ENCODE measurements at places on chromosomes 7 and 10.

- DNase-seq = no peak
Measured at GRCh38 chr10:43353495-43354329, 17.7 kb upstream of the FXYD4 start.

- DNase-seq = no peak
Measured at GRCh38 chr10:91621483-91622113, 11.3 kb downstream of the PPP1R3C start.

- peak; percentile 18 for DNase-seq
Measured at GRCh38 chr7:26681819-26682418, 182.5 kb downstream of the SKAP2 start.

GRCh38 chr7:46848311-46848710 lies 733.6 kb downstream of the TNS3 start:
- no peak for DNase-seq

DNA sequence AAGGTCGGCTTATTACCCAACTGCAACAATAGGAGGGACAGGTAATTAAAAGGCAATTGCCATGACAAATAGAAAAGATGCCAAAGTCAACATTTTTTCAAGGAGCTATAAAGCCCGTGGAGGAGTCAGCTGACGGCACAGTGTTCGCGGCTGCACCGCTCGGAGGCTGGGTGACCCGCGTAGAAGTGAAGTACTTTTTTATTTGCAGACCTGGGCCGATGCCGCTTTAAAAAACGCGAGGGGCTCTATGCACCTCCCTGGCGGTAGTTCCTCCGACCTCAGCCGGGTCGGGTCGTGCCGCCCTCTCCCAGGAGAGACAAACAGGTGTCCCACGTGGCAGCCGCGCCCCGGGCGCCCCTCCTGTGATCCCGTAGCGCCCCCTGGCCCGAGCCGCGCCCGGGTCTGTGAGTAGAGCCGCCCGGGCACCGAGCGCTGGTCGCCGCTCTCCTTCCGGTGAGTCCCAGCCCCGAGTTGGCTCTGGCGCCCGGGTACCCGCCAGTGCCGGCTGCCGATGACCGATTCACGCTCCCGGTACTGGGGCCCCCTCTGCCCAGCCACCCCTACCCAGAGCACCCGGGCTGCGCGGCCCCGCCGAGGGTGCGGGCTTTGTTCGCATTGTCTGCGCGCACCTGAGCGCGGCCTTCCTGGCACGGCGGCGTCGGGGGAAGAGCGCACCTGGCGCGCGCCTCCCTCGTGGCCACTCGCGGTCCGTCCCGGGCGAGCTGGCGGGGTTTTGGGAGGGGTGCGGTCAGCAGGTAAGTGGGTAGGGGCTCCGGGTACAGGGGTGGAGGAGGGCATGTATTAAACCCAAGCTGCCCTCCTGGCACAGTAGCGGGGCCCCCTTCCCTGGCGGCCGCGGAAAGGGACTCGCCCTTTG lies at the start of gene VWA2:
Gene VWA2 (plus strand): TSS at position 138 of the 877 bp plus-strand sequence. CDS start 9,460 bp downstream, outside the sequence.
- DNase-seq = no peak

DNA sequence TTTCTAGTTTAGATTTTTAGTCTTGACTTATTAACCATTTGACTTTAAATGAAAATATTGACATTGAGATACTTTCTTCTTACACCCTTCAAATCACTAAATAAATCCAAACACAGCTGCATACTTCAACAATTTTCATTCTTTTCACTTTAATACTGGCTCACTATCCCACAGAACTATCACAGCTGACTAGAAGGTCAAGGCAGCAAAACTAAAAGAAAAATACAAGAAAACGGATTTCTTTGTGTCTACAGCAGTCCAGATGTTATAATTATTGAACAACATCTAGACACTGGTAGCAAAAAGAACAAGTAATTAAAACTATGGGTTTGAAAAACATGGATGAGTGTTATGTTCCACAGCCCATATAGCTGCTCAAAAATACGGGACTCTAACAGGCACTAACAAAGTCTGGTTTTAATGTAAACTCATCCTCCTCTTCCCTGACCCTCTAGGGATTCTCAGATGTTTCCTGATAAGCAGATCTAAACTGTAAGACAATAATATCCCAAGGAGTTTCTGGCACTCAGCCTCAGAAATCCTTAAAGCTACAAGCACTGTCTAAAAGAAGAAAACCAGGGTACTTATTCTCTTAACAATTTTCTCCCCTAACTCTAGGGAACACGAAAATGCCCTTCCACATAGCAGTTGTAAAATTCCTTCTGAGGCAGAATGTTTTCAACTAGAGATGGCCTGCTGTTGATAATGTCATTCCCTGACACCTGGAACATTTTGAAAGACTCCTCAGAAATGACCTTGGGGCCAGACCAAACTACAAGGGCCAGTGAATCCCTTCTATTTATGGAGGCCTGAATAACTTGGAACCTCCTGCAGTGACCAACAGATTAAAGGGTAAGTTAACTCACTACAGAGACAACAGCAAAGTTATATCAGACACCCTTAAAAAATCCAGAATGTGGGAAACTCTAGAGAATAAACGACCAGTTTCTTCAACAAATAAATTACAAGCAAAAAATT lies 12.8 kb downstream of the DNMBP start:
- DNase-seq = no peak

GRCh38 chr7:149764481-149765398 lies 8.6 kb downstream of the ZNF467 start:
- DNase-seq = no peak

- no peak for DNase-seq
Measured at GRCh38 chr10:3812141-3812540, 27.1 kb upstream of the KLF6 start.

DNA sequence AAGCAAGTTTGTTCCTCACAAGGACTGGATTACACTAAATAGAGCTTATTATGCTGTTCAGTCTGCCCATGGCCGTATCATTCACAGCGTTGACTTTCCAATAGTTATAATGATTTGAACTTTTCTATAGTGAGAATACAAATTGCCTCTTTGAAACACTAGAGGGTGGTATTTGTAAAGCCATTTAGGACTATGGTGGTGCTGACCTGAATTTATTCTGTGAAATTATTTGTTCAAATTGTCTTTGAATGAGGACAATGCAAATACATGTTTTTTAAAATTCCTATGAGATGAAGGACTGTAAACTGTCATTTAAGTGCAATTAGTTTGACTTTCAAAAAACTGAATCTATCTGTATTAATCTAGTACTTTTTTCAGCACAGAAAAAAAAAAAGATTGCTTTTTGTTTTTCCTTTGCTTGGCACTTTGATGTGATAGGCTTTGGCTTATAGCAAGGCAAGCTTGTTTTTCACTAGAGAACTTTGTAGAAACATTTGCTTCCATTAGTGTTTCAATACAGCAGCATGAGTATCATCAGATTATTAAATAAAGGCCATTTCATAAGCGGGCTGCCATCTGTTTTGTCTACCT lies 122.7 kb upstream of the TMEM229A start:
- peak; percentile 10 for DNase-seq

GRCh38 chr10:128498378-128498730 lies 372.1 kb upstream of the MKI67 start:
- no peak for DNase-seq

DNA sequence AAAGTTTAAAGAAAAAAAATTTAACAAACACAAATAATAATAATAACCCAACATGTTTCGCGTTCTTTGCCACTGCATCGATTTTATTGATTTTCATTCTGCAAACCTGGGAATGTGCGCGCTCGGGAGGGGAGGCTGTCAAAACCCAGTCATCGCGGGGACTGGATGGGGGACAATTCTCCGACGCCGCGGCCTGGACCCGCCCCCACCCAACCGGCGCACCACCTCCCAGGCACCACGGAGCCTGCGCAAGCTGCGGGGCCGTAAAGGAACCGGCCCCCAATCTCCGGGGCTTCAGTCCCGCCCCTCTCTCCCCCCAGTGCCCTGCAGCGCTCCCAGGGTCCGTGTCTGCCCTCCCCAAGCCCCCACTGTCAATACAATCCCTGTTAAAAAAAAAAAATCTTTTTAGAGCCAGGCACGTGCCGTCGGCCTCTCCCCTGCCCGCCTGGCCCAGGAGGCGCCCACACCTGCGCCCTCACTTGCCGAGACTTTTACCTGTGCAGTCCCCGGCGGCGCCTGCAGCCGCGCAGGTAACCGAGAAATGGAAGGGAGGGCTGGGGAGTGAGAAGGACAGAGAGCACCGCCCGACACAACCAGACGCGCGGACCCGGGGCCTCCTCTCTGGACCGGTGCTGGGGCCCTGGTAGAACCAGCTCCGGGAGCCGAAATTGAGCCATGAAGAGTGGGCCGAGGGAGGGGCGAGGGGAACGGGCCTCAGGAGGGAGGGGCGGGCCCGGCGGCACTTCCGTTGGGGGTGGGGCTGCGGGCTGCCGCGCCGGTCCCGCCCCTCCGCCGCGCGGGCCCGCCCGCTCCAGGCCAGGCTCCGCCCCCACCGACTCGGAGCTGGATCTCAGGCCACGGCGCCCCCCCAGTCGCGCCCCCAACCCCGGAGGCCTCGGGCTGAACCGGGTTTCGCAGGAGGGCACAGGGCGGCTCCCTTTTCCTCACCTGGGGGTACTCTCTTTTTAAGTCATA lies 7.6 kb upstream of the ZNF503 start:
- no peak for DNase-seq

GRCh38 chr7:10708447-10708846 lies 265.2 kb upstream of the PHF14 start:
- no peak for DNase-seq

DNA sequence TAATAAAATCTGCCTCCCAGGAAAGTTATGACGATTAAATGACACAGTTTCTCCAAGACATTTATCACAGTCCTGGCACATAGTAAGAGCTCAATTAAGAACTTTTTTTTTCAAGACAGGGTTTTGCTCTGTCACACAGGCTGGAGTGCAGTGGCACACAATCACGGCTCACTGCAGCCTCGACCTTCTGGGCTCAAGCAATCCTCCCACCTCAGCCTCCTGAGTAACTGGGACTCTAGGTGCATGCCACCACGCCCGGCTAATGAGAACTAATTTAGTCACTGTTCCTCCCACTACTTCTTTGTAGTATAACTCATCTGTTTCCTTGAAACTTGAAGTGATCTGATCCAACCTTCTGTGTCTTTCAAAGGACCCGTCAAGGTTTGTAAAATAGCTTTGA lies 42.2 kb upstream of the MXI1 start:
- no peak for DNase-seq

- peak; percentile 47 for DNase-seq
Measured at GRCh38 chr7:91945476-91945875, 4.8 kb downstream of the AKAP9 start.

GRCh38 chr7:125934955-125935354 lies 1005.3 kb upstream of the POT1 start:
- no peak for DNase-seq

DNA sequence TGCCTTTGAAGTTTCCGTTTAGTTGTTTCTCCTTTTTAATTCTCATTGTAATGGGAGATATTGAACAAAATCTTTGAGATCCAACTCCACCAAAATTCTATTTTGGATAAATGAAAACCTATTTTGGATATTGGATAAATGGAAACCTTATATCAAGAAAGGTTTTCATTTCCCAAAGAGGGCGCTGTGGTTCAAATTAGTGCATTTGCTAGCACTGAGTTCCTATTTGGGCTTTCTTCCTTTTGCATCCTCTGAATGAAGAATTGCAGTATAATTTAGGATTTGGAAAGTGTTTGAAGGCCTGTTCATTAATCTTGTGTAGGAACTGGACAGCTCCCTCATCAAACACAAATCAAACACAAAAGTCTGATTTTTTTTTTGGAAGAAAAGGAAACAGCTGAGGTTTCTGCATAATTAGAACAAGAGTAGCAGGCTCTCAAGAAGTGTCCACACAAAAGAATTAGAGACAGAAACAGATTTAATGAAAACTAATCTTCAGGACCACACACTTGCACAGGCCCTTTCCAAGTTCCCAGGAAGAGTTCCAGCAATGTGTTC lies 80.8 kb upstream of the KLF14 start:
- peak; percentile 52 for DNase-seq

DNA sequence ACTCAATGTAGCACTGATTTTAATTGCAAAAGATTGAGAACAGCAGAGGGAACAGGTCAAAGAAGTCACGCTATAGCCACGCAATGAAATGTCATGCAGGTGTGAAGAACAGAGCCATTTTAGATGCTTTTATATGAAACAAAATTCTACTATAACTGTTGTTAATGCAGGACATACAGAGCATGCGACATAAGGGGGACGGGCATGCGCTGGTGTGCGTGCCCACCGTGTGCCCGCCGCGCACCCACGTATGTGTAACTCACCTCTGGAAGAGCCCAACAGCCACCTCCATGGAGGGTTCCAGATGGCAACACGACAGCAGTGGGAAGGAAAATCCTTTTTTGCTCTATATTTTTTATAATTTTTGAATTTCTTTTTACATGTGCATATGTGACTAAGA lies 410.0 kb upstream of the RNF32 start:
- DNase-seq = no peak

DNA sequence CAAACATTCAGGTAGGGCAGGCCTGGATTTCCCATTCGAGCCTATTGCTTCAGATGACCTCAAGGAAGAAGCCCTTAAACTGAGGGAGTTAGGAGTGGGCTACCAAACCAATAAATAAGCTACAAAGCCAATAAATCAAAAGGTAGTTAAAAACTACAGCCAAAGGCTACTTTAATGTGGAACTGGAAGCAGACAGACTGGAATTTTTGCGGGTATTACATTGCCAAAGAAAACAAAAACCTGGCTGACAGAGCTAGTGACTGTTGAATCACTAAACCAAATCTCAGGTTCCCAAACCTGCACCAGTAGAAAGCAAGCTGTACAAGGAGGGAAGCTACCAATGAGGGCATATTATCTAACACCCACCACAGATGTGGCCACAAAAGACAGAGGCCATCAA lies 315.6 kb downstream of the GRM8 start:
- no peak for DNase-seq

- DNase-seq = no peak
Measured at GRCh38 chr10:42754155-42755027, 28.2 kb upstream of the BMS1 start.

- DNase-seq = no peak
Measured at GRCh38 chr7:119733127-119733879, 539.7 kb upstream of the KCND2 start.

DNA sequence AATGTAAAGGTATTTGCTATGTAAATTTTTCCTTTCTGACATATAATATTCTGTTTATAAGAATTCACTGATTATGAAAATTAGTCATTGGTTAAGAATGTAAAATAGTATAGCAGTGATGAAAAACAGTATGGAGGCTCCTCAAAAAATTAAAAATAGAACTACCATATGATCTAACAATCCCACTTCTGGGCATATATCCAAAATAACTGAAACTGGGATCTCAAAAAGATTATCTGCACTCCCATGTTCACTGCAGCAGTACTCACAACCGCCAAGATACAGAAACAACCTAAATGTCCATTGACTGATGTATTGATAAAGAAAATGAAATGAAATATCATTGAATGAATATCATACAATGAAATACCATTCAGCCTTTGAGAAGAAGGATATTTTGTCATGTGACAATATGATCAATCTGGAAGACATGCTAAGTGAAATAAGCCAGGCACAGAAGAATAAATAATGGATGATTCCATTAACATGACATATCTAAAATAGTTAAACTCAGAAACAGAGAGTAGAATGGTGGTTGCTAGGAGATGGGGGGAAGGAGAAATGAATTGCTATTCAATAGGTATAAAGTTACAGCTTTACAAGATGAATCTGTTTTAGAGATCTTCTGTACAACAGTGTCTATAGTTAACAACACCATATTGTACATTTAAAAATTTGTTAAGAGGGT lies 14.0 kb downstream of the C10orf88 start:
- DNase-seq = no peak
